Stimulated activated CD4-positive, alpha-beta T cell treated with anti-CD3 and anti-CD28 coated beads, Interleukin-12 subunit alpha, Interleukin-12 subunit beta, amount 100 ng/mL, for 24 hours (primary cell): ENCODE measurements at places on chromosomes 7 and 10.

DNA sequence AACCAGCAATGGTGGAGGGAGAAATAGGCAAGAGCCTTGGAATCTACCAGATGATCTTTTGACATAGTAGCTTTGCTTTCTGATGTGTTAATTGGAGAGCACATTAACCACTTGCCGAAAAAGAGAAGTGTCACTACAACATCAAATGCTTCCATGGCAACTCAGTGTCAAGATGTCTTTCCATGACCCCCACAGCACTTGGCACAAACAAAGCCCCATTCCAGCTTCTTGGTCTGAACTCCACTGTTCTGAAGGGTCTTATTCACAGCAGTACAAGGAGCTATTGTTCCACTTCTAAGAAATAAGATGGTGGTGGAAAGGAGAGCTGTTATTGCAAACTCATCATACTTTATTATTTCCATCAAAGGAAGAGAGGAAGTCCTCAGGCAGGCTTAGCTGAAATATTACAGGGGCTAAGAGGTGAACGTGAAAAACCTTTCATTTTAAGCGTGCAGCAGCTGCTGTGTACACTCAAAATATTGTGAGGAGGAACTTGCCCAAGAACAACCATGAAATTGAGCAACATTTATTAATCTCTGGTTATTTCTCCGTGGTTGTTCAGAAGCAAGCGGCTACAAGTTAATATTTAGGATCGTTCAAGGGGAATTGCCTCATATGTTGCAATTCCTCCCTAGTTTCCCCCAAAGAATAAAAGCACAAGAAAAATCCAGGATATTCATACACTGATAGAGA, 354.8 kb upstream of the CELF2 start:
- DNase-seq = no peak

DNA sequence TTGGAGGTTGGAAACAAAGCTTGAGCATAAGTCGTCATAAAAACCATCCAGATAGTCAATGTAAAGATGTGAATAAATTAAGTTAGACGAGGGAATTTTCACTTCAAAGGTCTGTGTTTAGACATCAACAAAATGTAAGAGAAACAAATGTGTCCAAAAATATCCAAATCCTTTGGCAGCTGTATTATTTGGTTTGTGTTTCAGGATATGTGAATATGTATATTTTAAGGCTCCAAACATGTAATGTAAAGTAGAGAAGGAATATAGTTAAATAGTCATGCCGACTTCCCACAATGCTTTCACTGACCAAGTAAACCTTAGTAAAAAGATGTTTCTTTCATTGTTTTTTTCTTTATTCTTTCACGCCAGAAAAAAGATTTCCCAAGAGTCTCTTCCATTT, 604.9 kb upstream of the NRP1 start:
- no peak for DNase-seq

GRCh38 chr10:73814896-73815718, 3.7 kb upstream of the NDST2 start:
- no peak for DNase-seq

- no peak for DNase-seq
Measured at GRCh38 chr10:58350619-58351323, 16.0 kb downstream of the UBE2D1 start.

GRCh38 chr7:47577321-47577919, 4.5 kb downstream of the TNS3 start:
- DNase-seq = no peak

DNA sequence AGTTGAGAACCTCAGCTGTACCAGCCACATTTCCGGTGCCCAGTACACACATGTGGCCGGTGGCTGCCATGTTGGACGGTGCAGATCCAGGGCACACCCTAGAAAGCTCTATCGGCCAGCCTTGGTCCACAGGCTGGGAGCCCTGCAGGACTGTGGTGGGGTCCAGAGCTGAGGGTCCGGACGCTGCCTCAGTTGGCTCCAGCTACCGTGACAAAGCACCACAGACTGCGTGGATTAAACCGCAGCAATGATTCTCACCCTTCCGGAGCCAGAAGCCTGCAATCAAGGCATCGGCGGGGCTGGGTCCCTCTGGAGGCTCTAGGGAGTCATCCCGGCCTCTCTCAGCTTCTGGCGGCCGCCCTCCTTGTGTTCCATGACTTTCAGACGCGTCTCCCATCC, 50.1 kb downstream of the PDGFA start:
- no peak for DNase-seq

- DNase-seq = no peak
Measured at GRCh38 chr10:121243609-121244241, 354.5 kb downstream of the FGFR2 start.

- DNase-seq = no peak
Measured at GRCh38 chr10:27138277-27138676, 15.9 kb downstream of the YME1L1 start.
